ENCODE measurements at places on chromosomes 2 and 18.
A peak's percentile ranks its signal among the peaks of the same experiment; 100 is the strongest.

DNA sequence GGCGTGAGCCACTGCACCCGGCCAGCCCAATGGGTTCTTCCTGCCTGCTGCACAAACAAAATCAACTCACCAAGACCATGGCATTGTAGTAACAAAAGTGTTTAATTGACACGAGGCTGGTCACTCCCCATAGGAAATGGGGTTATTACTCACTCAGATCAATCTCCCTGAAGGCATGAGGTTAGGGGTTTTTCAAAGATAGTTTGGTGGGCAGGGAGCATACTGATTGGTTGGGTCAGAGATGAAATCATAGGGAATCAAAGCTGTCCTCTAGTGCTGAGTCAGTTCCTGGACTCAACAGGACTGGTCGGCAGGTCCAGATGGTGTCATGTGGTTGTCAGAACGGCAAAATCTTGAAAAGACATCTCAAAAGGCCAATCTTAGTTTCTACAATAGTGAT, 122.1 kb downstream of the TMEM17 start:
- DNase-seq: no peak

DNA sequence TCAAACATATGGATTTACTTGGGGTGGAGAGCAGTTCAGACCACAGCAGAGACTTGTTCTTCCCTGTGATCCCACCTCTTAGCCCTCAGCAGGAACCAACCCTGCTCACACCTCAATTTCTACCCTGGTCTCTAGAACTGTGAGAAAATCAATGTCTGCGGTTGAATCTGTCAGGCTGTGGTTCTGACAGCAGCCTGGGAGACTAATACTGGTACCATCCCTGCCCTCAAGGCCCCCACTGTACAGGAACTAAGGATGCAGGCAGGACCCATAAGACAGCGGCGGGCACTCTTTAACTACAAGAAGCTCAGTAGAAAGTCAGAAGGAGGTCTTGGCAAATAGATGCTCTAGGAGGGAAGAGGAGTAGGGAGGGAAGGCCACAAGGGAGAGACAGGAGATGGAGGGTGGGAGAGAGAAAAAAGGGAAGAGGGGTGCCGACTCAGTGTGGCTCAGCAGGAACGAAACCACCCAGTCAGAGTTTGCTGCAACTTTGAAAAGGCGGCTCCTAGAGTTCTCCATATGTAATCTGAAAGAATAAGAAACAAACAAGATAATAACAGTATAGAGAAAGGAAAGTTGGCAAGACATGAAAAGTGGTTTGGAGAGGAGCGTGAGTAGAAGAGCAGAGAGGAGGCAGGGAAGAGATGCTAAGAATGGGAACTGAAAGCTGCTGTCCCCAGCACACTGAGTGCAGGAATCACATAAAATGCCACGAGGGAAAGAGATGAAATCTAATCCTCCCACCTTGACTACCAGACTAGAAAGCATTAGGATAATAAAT, 323.9 kb upstream of the ID2 start:
- no peak for DNase-seq

GRCh38 chr18:5895876-5896740, 786 bp upstream of the TMEM200C start:
- no peak for DNase-seq

DNA sequence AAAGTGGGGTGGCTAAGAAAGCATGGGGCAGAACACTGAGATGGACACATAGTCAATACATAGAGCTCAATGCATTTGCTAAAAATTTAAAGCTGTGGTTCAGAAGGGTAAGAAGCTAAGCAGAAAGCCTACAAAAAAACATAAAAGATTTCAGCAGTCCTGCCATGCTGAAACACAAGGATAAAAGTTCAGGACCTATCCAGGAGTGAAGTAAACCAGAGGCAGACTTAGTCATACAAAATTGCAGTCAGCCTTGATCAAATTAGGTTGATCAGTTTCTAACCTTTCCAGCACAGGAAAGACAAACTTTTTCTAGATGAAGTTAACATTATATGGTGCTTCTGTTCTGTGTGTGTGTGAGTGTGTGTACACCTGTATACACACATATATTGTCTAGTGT, 120.8 kb upstream of the RBMS1 start:
- no peak for DNase-seq

DNA sequence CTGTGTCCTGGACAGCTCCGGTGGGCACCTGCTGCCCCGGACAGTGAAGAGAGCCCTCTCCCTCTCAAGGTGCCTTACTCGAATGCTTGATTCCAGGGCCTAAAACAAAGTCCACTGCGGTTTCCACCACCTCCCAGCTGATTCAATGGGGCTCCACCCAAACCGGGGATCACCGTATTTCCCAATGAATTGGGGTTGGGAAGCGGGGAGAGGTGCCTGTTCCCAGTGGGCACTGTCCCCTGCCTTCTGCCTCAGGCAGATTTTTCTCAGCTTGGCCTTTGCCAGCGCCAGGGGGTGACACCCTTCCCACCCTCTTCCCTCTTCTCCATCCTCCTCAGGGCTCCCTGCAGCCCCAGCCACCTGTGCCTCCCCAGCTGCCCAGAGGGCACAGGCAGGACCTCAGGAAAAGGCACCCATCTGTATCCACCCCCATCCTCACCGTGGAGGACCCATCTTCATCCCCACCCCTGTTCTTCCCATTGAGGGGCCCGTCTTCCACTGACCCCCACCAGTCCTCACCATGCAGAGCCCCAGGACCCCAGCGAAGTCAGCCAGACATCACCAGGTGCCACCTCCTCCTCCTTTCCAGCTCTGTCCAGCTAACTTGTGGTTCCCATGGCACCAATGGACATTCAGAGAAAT, 66.7 kb upstream of the HPCAL1 start:
- no peak for DNase-seq

- DNase-seq: no peak
Measured at GRCh38 chr2:203908797-203909185, 27.8 kb upstream of the ICOS start.

DNA sequence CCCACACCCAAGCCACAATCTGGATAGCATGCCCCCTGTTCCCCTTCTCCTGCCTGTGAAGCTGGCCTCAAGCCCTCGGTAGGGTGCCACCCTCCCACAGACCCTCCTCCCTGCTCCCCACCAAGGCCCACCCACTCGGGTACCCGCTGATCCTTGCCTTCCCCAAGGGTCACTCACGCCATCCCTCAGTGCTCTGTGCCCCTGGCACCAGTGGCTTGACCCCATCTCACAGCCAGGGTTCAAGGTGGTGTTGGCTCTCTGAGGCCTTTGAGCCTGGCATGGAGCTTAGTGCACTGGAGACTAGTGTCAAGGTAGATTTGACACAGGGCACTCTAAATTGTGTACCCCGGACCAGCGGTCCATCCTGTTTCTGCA, 11.9 kb downstream of the ADRA2B start:
- no peak for DNase-seq

DNA sequence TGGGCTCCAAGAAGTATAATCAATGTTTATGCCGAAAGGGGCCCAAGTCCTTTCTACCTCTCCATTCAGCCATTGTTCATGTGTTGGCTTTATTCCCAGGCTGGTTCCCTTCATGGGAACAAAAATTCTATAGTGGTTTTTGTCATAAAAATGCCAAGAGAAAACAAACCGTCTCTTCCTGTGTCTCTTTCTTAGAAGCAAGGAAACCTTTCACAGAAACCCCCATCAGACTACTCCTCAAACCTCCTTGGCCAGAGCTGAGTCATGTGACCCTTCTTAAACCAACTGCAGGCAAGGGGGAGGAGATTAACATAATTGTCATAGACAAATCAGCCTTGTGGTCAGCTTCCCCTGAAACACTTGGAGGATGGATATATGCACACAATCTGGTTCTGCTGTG, 75.1 kb upstream of the TANK start:
- no peak for DNase-seq

DNA sequence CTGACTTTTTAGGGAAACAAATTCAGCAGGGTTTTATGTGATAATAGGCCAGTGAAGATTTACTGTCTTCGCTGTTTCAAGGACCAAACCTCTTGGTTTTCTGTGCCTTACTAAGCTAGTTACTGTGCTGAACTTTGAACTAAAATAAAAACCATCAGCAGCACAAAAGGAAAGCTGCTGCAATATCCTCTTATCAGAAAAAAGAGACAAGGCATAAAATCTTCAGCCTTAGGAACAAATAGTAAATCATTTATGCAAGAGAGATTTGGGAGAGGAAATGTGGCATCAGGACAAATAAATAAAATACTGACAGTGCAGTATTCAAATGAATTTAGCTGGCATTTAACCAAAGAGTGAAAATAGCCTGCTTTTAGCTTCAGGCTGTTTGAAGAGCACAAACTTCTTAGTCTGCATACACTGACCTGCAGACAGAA, 64.1 kb upstream of the EHBP1 start:
- no peak for DNase-seq

- DNase-seq: no peak
Measured at GRCh38 chr2:239528883-239529282, 128.1 kb upstream of the HDAC4 start.

- no peak for DNase-seq
Measured at GRCh38 chr18:70330887-70331286, 42.0 kb downstream of the SOCS6 start.

GRCh38 chr2:150143087-150143536, 344.4 kb downstream of the RND3 start:
- DNase-seq: no peak

- no peak for DNase-seq
Measured at GRCh38 chr18:51651761-51652160, 454.3 kb upstream of the MEX3C start.

GRCh38 chr2:205189301-205189700, 493.0 kb upstream of the NRP2 start:
- no peak for DNase-seq

GRCh38 chr2:142989273-142990204, 112.1 kb downstream of the KYNU start:
- peak; percentile 43 for DNase-seq

GRCh38 chr2:120321721-120322284, 24.1 kb upstream of the INHBB start:
- DNase-seq: no peak

DNA sequence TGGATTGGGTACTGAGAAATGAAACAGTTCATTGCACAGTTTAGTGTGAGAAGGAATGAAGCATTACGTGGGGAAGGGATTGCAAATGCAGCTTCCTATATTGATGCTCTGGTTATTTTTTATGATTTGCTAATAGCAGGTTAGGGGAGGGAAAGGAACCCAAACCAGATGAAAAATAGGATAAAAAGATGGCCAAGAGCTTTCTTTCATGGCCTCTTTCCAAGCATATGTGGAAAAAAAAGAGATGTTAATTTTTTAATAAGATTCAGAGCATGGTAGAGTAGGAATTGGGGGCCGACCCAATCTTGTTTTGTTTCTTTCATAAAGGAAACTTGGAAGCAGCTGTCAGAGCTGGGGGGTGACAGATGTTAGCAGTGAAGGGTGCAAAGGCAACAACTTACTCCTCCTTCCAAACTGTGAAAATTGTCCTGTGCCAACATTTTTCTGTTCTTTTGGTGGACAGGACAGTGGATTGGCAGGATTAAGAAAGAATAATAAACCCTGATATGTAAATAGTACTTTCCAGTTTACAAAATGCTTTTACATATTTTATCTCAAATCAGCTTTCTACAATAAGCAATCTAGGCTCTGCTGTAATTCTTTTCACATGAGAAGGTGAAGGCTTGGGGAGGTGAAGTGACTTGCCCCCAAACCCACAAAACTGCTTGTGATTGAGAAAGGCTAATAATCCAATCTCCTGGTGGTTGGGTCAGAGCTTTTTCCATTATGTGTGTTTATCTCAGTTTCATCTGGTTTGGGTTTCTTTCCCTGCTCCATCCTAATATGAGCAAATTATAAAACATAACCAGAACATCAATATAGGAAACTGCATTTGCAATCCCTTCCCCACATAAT, 270.1 kb downstream of the ETAA1 start:
- DNase-seq: no peak

All from OCI-LY7 (cell line).